ENCODE measurements at places on chromosomes 7 and 10. TPM values are rescaled to one million over a fixed set of nuclear protein-coding genes. Genes with fewer than 3 reads are reported as not detected.

LIPN gene
- total RNA-seq = not detected

CPEB3 gene
- 2.5 TPM for total RNA-seq

DNA2 gene
- total RNA-seq = 50.2 TPM

EPHB6 gene
- total RNA-seq = 5.6 TPM

KIAA1217 gene
- 6.4 TPM for total RNA-seq

HIP1 gene
- 2.3 TPM for total RNA-seq

C10orf53 gene
- not detected for total RNA-seq

NODAL gene
- total RNA-seq = not detected

ARMC10 gene
- 51.8 TPM for total RNA-seq

ACSM6 gene
- total RNA-seq = not detected
